Gastroesophageal sphincter (tissue), 4 donors: ENCODE measurements at places on chromosomes 1 and 21. TPM values are rescaled to one million over a fixed set of nuclear protein-coding genes. Genes with fewer than 3 reads are reported as not detected.

GRCh38 chr21:45613396-45613795 is 30.1 kb upstream of the PCBP3 start:
- no peaks in the 10 kb centered on the region for H3K4me1 ChIP-seq
- peaks cover 88% of the 10 kb centered on the region for H3K27me3 ChIP-seq
- no peak overlapping the region for H3K4me3 ChIP-seq
- H3K27ac ChIP-seq, result no peak overlapping the region

DNA sequence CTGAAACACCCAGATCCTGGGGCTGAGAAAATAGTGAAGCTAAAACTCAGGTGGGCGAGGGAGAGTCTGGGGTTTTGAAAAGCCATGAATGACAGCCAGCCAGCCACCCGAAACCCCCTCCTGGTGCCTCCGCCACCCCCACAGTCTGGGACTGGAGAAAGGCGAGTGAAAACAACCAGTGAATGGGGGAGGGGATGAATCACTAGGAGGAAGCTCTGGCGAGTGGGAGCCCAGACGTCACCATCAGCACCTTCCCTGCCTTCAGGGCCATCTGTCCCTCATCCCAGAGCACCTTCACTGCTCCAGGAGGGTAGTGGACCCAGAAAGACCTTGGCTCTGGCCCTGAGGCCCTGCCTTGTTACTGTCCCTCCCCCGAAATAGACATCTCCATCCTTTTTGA is 9.2 kb downstream of the RORC start:
- H3K36me3 ChIP-seq, result no peaks in the 10 kb centered on the region
- H3K27ac ChIP-seq, result no peak overlapping the region
- H3K27me3 ChIP-seq, result peaks cover 36% of the 10 kb centered on the region
- no peaks in the 10 kb centered on the region for H3K4me1 ChIP-seq
- H3K4me3 ChIP-seq, result no peak overlapping the region
- no peak for ATAC-seq

- H3K27ac ChIP-seq, result no peak overlapping the region
- H3K36me3 ChIP-seq, result peaks cover 94% of the 10 kb centered on the region
- peaks cover 6% of the 10 kb centered on the region for H3K4me1 ChIP-seq
- ATAC-seq, result no peak
- H3K27me3 ChIP-seq, result no peaks in the 10 kb centered on the region
Measured at GRCh38 chr1:45635211-45635610, 11.4 kb upstream of the CCDC17 start.

DNA sequence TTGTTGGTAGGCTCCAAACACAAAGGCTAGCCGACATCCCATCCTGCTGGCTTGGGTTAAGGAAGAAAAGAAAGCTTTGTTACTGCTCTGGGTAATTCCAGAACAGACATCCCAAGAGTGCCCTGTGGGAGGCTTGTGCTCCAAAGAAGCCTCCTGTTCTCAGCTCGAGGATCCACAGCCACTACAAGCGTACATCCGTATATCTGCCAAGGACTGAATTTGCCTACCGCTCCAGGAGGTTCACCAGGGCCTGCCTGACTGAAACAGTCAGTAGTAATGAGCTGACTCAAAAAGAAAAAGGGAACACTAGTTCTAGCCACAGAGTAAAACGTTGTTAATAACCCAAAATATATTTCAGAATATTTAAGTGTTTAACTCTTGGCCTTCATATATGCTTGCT is 24.8 kb upstream of the MUTYH start:
- H3K4me3 ChIP-seq, result no peak overlapping the region
- H3K27ac ChIP-seq, result no peak overlapping the region
- no peaks in the 10 kb centered on the region for H3K27me3 ChIP-seq
- ATAC-seq, result no peak
- H3K36me3 ChIP-seq, result no peaks in the 10 kb centered on the region
- peaks cover 10% of the 10 kb centered on the region for H3K4me1 ChIP-seq

DNA sequence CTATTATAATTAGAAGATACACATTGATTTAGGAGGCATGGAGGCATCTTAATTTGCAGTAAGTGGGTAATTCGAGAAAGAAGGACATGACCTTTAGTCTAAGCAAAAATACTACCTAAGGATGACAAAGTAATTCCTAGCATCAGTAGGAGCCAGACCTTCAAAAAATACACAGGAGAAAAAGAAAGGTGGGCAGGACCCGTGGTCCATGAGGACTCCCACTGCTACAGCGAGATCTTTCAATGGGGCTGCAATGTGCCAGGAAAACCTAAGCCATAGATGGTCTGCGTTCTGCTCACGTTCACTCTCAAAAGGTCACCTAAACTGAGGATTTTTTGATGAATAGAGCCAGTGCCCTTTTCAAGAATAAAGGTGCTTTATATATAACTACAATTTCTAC is 10.6 kb upstream of the EXO1 start:
- ATAC-seq, result no peak
- H3K4me3 ChIP-seq, result no peak overlapping the region
- no peak overlapping the region for H3K27ac ChIP-seq
- H3K4me1 ChIP-seq, result no peaks in the 10 kb centered on the region
- peaks cover 11% of the 10 kb centered on the region for H3K27me3 ChIP-seq

DNA sequence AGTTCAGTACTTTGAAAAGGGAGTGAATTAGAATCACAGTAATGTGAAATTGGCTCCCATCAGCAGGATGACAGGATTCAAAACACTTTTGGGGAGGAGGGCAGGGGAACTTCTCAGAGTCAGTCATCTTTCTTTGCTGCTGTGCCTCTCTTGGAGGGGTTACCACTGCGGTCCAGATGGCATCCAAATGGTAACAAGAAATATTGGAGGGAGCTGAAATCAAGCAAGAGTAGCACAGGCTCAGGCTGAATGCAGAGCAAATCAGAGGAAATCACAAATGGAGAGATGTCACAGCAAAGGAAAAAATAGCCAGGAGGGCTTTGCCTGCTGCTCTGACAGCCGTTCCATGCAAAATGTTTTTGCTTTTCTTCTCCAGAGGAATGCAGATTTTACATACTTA is 75.0 kb upstream of the C8B start:
- no peak overlapping the region for H3K4me3 ChIP-seq
- no peaks in the 10 kb centered on the region for H3K4me1 ChIP-seq
- no peak overlapping the region for H3K27ac ChIP-seq
- no peaks in the 10 kb centered on the region for H3K36me3 ChIP-seq

DNA sequence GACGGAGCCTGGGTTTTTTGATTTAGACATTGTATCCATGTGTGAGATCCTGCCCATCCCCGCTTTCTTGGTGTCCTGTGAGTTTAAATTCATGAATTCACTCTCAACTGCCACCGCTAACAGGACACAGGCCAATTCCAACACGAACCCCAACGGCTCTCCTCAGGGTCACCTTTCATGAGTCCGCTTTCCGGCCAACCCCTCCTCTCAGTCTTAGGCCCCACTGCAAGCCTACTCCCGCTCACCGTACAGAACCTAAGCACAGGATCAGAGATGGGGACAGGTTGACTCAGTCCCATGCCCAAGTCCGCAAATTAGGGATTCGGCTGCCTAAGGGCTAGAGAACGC is 238 bp upstream of the SCP2 start:
- ATAC-seq, result no peak
- H3K4me1 ChIP-seq, result peaks cover 35% of the 10 kb centered on the region
- H3K36me3 ChIP-seq, result no peaks in the 10 kb centered on the region
- no peaks in the 10 kb centered on the region for H3K27me3 ChIP-seq

DNA sequence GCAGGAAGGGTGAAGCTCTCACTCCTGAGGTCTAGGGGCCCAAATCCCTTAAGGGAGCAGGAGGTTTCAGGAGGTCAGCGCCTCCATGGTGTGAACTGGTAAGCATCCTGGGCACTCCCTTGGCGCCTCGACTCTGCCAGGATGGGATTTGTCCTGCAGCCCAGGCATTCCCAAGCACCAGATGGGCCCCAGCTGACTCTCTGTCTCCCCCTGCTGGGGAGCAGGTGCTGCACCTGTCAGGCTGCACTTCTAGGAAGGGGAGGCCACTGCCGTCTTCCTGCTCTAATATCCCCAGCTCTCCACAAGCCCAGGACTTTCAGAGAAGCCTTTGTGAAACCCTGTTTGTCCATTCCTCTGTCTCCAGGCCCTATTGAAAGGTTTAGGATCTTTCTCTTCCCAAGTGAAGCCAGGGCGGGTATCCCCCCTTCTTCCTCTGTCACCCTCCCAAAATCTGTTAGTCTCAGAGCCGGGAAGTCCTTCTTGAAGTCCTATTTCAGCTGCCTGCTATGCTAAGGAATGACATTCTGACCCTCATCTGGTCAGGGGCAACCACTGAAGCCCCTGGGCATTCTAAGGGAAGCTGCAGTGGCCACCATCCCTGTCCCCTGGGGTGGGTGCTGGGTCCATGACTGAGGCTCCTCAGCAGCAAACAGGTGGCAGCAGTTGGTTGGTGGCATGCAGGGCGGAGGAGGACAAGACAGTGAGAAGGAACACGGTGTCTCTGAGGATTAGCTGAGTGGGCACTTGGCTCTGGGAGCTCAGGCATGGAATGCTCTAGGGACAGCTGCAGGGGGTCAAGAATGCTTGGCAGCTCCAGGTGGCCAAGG is 3.2 kb downstream of the MYBPH start:
- H3K4me1 ChIP-seq, result no peaks in the 10 kb centered on the region
- ATAC-seq, result peak; percentile 42
- H3K36me3 ChIP-seq, result no peaks in the 10 kb centered on the region
- no peaks in the 10 kb centered on the region for H3K27me3 ChIP-seq

DNA sequence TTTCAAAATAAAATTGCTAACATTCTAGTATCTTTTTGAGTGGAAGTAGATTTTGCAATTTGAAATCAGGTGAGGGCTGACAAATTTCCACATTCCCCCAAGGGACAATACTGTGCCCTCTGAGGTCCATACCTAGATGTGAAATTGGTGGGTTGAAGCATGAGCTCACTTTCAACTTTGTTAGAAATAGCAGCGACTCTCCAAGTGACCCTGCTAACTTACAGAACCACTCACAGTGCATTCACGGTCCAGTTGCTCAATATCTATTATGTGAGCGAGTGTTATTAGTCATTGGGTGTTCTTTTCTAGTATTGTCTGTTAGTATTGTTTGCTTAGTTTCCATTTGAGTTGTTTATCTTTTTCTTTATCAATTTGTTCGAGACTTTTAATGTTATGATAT is 53.6 kb upstream of the ASB17 start:
- H3K27ac ChIP-seq, result no peak overlapping the region
- no peaks in the 10 kb centered on the region for H3K36me3 ChIP-seq
- H3K4me1 ChIP-seq, result no peaks in the 10 kb centered on the region
- H3K4me3 ChIP-seq, result no peak overlapping the region
- H3K27me3 ChIP-seq, result peaks cover 23% of the 10 kb centered on the region

GRCh38 chr1:12407050-12407961 is 177.5 kb downstream of the VPS13D start:
- H3K4me3 ChIP-seq, result no peak overlapping the region
- H3K27ac ChIP-seq, result peak overlapping the region; percentile 77
- no peaks in the 10 kb centered on the region for H3K36me3 ChIP-seq
- peak; percentile 38 for ATAC-seq
- H3K27me3 ChIP-seq, result no peaks in the 10 kb centered on the region

GRCh38 chr1:24321697-24322469 is 2.7 kb downstream of the GRHL3 start:
- H3K27me3 ChIP-seq, result peaks cover 28% of the 10 kb centered on the region
- peak; percentile 63 for ATAC-seq
- H3K4me1 ChIP-seq, result no peaks in the 10 kb centered on the region
- H3K4me3 ChIP-seq, result peak overlapping the region; percentile 60
- H3K36me3 ChIP-seq, result no peaks in the 10 kb centered on the region
- H3K27ac ChIP-seq, result no peak overlapping the region

- no peak overlapping the region for H3K27ac ChIP-seq
- H3K36me3 ChIP-seq, result no peaks in the 10 kb centered on the region
Measured at GRCh38 chr1:35122311-35122710, 43.1 kb downstream of the ZMYM1 start.

DNA sequence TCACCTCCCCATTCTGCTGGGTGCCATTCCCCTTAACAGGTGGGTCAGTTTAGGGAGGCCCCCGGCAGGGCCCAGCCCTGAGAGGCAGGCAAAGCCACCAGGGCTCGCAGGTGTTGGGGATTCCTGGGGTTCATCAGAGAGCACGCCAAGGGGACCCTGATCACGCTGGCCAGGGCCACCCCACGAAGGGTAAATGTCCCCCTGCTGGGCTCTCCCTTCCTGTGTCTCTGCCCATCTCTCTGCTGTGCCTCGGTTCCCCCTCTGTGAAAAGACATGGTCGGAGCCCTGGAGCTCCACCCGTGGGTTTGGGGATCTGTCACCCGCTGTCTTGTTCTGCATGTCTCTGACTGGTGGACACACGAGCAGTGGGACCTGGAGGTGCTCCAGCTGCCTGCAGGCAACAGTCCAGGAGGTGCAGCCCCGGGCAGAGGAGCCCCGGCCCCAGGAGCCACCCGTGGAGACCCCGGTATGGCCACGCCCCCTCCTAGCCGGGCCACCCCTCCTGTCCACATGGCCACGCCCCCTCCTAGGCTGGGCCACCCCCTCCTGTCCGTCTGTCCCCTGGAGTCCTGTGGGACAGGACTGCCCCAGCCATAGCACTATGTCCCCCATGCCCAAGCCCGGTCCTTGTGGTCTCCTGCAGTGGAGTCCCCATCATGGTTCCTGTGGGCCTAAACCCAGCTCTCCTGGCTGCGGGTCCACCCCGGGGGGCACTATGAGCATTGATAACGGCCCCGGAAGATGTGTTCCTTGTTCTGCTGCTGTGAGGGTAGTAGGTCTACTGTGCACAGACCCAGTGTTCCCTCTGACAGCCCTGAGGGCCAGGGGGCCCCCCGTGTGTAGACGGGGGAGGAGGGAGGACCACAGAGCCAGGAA is 6.5 kb downstream of the AIRE start:
- ATAC-seq, result no peak
- no peak overlapping the region for H3K4me3 ChIP-seq
- no peaks in the 10 kb centered on the region for H3K36me3 ChIP-seq
- peaks cover 77% of the 10 kb centered on the region for H3K27me3 ChIP-seq
- no peak overlapping the region for H3K27ac ChIP-seq

DNA sequence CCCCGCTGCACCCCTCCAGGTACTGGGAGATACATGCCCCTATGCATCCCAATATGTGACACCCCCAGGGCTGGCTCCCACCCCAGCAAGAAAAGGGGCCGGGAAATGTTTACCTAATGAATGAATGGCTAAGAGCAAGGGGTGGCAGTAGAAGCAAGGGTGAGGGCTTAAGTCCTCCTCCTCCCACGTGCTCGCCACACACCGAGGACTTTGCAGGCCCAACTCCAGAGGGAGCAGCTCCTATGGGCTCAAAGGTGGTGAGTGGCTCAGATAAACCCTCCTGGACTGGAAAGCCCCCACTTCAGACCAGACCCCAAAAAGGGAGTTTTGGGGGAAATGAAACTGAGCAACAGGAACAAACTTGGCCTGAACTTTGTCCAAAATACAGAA is 11.4 kb downstream of the SLC45A3 start:
- H3K4me3 ChIP-seq, result no peak overlapping the region
- ATAC-seq, result no peak
- peaks cover 45% of the 10 kb centered on the region for H3K27me3 ChIP-seq

GRCh38 chr1:65163201-65163805 is 15.3 kb downstream of the AK4 start:
- H3K36me3 ChIP-seq, result no peaks in the 10 kb centered on the region
- H3K27me3 ChIP-seq, result no peaks in the 10 kb centered on the region
- no peak for ATAC-seq
- H3K27ac ChIP-seq, result no peak overlapping the region

Gene LRRN2
- 19.6 TPM for total RNA-seq

Gene RO60
- total RNA-seq, result 151 TPM

Gene PLA2G2A
- 300 TPM for total RNA-seq

Gene LRRC53
- not detected for total RNA-seq

Gene NTRK1
- 0.31 TPM for total RNA-seq

Gene SUSD4
- total RNA-seq, result 5.3 TPM
